Non-pigmented ciliary epithelial cell (primary cell): ENCODE measurements at places on chromosomes 6 and 20.

DNA sequence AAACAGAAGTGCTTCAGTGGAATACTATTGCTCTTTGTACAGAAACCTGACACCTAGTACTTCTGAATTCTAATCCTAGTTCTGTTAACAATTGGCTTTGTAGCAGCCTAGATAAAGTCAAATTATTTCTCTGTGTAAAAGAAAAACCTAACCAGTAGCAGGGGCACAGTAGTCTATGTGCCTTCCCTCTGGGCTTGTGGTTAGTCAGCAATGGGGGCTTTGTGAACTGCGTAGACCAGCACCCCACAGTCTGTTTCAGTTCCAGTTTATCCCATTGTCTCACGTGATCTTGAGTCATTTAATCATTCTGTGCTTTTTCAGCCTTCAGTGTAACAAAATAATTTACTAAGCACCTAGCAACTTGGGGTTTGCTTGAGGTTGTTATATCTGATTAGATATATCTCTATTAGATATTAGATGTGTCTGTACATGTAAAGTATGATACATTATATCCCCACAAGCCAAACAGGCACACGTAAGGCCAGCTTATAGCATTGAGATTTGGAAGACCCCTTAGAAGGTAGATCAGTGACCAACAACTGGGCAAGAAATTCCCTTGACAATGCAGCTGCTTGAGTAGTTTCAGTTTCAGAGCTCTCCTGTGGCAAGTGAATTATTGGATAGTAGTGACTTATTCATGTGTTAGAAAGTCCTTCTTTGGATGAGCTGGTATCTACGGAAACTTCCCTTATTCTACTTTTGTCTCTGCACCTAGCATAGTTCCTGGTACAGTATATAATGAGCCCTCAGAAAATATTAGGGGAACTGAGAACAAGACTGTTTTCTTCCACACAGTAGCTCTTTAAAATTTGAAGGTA lies 27.9 kb upstream of the CCR6 start:
- DNase-seq: no peak

GRCh38 chr20:41480054-41480770 lies 113.6 kb upstream of the EMILIN3 start:
- DNase-seq: no peak

- DNase-seq: peak; percentile 89
Measured at GRCh38 chr6:100203400-100203799, 209.4 kb upstream of the MCHR2 start.

- DNase-seq: no peak
Measured at GRCh38 chr6:150928882-150929281, 63.4 kb downstream of the MTHFD1L start.

DNA sequence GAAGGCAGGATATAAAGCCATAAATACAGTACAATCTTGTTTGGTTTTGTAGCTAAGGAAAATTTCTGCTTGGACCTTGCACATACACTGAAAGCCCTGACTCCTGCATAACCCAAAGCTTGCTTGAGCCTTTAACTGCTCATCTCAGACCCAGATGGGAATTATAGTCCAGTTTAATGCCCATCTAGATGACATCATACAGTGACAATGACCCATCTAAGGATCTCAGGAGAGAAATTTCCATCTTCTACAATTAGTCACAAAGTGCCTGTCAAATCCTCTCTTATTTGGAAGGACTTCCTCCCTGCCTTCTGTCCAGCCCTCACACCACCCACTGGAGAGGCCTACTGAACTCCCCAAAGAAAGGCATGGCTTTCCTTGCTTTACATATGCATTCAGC lies 69.3 kb downstream of the BTBD3 start:
- DNase-seq: no peak

DNA sequence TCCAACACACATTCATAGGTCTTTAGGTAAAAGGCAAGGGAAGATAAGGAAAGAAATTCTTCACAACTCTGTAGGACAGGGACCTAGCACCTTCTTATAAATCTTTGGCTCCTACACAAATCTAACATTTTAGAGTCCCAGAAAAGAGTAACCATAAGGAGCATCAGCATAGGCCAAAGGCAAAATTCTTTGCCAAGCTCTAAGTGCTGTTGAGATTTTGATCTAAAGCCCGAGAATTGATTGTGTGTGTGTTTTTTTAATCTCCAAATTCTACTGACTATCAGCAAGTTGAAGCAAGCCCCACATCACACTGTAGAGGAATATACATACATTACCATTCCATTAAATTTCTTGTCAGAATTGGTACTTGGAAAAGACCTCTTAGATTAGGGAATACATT lies 233.6 kb downstream of the BTBD9 start:
- no peak for DNase-seq

DNA sequence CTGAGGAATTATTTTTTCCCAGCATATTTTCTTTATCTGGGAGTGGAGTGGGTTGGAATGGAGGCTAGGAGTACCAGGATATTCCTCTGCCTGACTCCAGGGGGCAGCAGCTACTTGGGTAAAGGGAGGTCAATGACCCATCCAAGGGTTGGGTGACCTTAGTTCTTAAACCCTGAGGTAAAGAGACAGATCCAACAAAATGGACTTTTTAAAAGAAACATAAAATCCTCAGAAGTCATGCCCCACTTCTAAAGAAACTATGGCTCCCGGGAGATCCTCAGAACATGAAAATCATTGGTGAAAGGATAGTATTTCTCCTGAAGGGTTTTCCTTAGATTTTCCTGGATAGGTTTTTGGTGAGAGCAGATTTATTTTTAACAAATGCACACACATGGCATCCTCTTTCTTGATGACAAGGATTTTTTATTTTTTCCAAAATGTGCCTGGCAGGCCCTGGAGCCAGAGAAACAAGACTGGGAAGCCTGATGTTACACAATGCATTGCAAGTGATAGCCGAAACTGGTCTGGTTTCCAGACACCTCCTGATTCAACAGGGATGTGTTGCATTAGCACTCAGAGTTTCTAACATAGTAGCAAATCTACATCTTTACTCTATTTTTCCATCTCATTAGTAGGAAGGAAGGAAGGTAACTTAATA lies 240.9 kb upstream of the BTBD3 start:
- peak; percentile 9 for DNase-seq

- DNase-seq: no peak
Measured at GRCh38 chr6:29510202-29510601, 22.4 kb upstream of the MAS1L start.
